Fibroblast of skin of back (primary cell): ENCODE measurements at places on chromosomes 12 and 14.

DNA sequence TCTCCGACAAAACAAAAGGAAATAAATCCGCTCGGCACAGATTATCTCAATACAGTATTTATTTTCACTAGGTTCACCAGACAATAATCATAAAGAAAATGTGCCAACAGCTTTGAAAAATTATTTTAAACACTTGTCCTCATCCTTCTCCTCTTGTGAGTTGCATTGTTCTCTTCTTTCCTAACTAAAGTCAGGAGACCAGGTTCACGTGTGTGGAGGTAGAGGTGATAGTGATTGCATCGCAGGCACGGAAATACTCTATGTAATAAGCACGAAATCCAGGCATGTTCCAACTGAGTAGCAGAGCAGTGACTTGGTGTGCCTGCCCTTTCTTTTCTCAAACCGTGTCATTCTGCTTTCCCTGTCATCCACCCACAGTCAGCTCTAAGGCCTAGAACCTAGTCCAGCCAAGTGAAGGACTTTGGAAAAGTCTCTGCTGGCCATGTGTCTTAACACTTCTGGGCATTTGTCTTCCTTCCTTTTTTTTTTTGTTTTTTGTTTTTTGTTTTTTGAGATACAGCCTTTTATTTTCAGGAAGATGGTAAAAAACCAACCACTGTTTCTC lies 939 bp upstream of the SEL1L start:
- no peak for DNase-seq

GRCh38 chr12:132686825-132687210 lies 324 bp downstream of the POLE start:
- DNase-seq = peak; percentile 17

DNA sequence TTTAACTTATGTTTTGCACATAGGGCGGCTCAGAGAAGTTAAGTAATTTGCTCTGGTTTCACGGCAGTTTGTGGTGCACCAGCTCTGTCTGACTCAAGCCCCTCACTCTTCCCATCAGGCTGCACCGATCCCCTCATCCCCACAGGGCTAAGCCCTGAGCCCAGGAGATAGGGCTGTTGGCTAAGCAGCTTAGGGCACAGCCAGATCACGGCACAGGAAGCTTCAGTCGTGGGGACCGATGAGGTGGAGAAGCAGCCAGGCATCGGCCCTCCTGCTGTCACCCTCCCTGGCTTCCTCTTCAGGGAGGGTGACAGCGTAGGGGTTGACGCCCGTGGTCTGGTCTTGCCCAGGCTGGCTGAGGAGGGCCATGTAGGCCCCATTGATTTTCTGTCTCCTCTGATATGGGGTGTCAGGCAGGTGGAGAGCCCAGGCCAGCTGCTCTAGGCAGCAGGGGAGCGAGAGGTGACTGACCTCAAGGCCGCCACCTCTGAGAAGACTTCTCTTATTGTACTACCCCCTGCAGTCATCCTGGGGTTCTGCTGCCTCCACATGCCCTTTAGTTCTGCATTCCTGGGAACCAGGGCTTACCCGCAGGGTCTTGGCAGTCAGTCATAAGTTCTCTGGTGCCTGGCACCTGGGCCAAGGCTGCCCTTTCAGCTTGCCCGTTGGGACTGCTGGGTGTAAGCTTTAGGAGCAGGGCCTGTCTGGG lies 166.4 kb downstream of the TSPAN9 start:
- DNase-seq = no peak

- DNase-seq = peak; percentile 60
Measured at GRCh38 chr14:38339696-38340095, 83.8 kb upstream of the CLEC14A start.

DNA sequence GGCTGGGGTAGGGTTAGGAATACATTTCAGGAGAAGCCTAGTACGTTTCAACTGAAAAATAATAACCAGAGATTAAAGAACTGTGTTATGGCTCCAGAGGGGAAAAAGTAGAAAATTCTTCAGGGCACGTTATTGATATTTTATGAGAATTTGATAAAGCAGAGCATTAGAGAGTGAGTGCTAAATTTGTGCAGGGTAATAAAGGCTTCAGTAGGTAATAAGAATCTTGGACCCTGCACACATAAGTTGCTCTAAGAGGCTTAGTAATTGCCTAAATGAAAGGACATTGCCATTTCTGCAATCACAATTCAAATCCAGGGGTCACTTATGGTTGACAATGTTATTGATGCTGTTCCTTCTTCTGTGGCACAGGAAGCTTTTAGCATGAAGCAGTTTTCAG lies 439.4 kb upstream of the DCN start:
- no peak for DNase-seq

- DNase-seq = no peak
Measured at GRCh38 chr12:32662665-32663064, 16.4 kb upstream of the DNM1L start.

GRCh38 chr14:69647213-69647612 lies 35.8 kb downstream of the SUSD6 start:
- DNase-seq = no peak

- no peak for DNase-seq
Measured at GRCh38 chr12:42091769-42092168, 52.9 kb downstream of the GXYLT1 start.

- DNase-seq = no peak
Measured at GRCh38 chr12:41436076-41436475, 248.0 kb downstream of the PDZRN4 start.

- DNase-seq = no peak
Measured at GRCh38 chr14:47490353-47490752, 185.1 kb downstream of the MDGA2 start.

DNA sequence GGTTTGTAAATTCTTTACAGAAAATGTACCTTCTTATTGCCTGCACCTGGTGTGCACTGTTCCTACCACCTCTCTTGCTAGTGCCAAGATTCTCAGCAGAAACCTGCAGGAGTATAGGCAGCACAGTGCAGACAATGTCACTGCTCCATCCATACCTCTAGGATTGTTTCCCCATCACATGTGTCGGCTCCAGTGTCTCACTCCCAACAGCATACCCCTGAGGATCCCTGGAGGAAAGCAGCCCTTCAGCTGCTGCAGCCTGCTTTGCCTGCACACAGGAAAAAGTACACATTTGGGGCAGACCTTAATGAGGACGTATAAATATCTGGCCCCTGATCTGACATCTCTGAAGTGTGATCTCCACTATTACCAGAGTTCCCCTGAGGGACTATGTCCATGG lies 235.5 kb downstream of the MDGA2 start:
- no peak for DNase-seq

DNA sequence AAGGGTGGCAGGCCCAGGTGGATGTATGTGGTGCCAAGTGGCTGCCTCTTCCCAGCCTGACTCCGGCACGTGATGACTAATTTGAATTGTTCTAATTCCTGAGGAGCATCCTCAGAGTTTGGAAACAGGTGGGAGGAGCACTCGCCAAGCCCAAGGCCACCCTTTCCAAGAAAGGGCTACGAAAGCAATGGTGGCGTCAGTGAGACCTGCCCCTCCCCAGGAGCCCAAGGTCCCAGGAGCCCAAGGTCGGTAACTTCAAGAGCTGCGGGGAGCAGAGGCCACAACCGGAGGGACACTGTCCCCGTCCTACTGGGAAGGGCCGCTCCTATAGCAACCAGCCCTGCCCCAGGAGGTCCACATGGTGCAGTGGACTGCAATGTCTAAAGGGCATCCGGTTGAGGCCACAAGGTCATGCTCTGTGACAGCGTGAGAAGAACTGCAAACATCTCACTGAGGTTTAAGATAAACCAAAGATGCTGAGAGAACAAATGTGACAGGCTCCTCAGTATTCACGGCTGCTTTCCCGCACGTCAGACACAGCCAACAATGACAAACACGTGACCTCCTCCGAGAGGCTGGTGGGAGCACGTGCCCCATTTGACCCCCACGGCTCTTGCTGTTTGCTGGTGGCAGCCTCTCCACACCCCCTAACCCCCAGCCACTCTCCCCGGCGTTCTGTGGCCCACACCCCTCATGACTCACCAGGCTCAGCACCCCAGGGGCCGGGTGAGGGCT lies 79.6 kb downstream of the ITPK1 start:
- DNase-seq = peak; percentile 59

DNA sequence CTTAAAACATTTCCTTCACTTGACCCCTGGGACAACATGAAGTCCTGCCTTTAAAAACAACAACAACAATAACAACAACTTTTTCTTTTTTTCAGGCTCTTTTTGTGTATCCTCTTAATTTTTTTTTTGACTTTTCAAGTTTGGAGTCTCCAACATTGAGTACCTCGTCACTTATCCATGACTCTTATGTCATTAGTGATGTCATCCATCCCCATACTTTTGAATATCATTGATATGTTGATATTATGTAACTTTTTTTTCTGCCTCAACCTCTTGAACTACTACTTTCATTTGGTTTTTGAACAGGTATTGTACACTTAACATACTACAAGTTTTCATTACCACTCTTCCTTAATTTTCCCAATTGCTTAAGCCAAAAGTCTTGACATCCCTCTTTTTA lies 143.0 kb upstream of the ATXN7L3B start:
- no peak for DNase-seq

- no peak for DNase-seq
Measured at GRCh38 chr14:91453744-91454143, 36.1 kb upstream of the CCDC88C start.

DNA sequence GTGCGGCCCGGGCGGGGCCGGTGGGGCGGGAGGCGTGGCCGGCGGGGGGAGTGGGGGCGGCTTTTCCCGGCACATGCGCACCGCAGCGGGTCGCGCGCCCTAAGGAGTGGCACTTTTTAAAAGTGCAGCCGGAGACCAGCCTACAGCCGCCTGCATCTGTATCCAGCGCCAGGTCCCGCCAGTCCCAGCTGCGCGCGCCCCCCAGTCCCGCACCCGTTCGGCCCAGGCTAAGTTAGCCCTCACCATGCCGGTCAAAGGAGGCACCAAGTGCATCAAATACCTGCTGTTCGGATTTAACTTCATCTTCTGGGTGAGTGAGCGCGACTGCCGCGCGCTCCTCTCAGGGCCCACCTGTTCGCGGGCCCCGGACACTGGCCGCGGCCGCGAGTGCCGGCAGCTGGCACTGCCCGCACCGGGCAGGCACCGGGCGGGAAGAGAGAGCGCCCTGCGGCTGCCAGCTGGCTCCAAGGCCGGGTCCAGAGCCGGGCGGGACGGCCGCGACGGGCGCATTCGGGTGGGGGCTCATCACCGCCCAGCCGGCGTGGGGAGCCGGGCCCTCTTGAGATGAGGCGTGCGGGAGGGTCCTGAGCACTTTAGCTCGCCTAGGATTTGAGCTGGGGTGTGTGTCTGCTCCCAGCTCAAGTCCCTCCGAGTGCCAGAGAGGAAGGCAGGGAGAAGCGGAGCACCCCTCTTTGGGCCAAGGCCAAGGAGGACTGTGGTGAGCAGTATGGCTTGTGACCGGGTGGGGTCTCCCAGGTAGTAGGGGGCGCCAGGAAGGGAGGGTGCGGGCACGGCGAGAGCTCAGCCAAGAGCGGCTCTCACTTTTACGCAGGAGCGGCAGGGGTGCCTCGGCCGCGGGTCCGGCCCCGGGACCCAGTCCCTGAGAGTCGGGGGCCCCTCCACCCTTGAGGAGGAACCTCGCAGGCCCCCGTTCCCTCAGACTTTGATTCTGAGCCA lies at the start of gene CD9:
Gene CD9, plus strand, starts transcription at position 145 of the 957 bp plus-strand sequence. Its CDS starts 100 bp downstream, at position 245.
- DNase-seq = no peak

DNA sequence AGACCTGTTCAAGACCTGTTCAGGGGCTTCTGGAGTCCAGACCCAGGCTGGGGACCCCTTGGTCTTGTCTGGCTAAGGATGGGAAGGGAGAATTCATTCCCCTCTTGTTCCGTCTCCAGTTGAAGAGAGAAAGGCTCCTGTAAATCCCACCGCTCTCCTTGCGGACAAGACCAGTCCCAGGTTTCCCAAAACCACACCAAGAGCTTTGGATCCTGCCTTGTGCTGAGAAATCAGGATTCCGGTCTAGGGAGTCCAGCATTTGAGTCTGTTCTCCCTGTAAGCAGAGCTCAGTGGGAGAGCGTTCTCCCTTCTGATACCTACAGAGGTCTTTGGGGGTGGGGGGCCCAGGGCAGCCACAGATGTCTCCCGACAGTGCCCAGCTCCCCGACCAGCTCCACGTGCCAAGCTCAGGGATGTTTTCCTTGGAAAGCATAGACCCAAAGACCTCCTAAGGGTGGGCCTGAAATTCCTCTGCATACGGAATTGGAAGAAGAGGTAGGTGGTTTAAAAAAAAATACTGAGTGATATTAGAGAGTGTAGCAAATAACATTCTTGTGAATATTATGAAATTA lies 1.9 kb downstream of the HOXC13 start:
- DNase-seq = no peak

DNA sequence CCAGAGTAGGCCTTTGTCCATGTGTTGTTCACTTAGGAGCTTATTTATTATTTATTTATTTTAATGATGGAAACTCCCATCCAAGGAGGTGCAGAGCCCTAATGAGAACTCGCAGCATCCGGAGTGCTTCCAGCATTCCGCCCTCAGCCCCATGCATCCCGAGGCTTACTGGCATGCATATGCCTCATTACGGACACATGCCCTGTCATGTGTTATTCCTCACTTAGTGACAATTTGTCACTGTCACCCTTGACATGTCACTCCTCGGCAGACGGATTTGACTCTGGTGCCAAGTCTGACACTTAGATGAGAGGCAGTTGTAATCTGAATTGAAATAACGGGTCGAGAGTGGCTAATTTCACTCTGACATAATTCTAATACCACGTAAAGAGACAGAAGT lies 132.8 kb downstream of the VRK1 start:
- no peak for DNase-seq

DNA sequence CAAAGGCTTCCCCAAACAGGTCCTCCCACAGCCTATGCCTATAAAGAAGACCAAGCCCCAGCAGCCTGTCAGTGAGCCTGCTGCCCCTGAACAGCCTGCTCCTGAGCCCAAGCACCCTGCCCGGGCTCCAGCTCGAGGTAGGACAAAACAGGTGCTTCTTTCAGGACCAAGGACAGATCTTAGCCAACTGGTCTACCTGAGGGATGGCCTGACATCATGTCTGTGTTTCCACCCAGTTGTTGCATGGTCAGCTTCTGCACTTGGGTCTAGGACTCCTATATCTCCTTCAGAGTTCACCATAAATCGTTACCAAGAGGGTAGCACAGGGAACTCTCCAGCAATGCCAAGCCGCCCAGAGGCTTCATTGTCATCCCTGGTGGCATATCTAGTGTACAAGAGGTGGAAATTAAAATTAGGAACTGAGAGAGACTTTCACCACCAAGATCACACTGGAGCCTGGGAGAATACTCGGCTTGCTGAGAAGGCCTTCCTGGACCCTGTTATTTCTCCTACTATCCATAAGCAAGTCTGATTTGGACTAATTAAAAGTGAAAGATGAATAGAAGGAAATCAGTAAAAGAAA lies 38.2 kb upstream of the OAS1 start:
- no peak for DNase-seq

DNA sequence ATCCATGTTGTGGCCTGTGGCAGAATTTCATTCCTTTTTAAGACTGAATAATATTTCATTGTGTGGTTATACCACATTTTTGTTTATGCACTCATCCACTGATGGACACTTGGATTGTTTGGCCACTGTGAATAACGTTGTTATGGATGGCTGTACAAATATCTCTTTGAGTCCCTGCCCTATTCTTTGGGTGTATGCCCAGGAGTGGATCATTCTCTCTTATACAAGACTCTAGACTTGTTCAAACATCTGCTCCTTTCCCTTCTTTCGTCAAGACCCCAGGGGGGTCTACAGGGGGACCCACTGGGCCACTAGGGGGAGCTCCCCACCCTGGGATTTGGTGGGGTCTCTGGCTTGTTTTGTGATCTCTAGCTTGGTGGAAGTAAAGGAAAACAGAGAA lies 77.4 kb downstream of the FBXL14 start:
- peak; percentile 93 for DNase-seq

GRCh38 chr14:59695198-59695597 lies 118.6 kb upstream of the CCDC175 start:
- DNase-seq = no peak

GRCh38 chr12:109359131-109359690 lies 11.5 kb downstream of the MYO1H start:
- no peak for DNase-seq
